ENCODE measurements at places on chromosomes 1 and 21. TPM values are rescaled to one million over a fixed set of nuclear protein-coding genes. Genes with fewer than 3 reads are reported as not detected.

GRCh38 chr1:81435175-81435574 lies 365.6 kb upstream of the ADGRL2 start:
- no peak for DNase-seq

DNA sequence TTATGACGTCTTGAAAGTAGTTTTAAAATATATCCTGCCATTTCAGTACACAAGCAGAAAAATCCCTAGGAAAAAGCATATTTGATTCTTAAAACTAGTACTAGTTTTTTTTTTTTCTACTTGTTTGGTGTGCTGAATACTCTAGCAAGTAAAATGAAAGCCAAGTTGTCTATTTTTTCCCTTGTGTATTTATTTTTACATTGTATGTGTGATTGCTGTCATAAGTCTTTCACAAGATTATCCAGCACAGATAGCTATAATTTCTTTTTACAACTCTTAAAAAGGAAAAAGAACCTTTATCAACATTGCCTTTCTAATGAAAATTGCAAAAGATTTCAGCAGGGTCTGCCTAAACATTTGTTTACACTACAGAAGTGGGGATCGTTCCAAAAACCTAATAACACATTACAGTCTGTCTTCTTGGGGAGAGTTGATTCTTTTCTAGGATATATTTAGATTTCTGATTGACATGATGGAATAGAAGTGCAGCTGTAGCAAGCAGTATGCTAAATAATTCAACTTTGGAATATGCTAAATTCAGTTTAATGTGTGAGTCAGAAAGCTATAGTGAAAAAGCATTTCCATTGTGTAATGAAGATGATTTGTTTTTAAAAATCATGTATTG lies 2.5 kb downstream of the DR1 start:
- DNase-seq: no peak

- no peak for DNase-seq
Observed at GRCh38 chr1:18957136-18957521, 653 bp upstream of the IFFO2 start.

GRCh38 chr21:14888202-14888601 lies 176.6 kb downstream of the NRIP1 start:
- DNase-seq: no peak

DNA sequence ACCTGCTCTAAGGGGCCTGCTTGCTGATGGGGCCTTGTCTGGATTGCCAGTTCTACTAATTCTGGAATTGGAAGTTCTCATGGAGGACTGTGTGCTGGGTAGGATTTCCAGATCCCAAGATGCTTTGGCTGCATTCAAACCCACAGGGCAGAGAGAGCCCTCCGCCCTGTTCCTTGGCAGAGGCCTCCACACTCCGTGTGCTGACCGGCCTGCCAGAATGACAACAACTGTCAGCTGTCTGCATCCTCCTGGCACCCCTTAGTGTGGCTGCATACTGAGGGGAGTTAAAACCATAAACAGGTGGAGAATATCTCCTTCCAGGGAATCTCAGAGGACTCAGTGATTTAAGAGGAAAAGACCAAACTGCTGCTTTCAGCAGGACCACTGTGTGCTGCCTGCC lies 60.7 kb downstream of the ADARB1 start:
- no peak for DNase-seq

The LGR6 gene
- polyA plus RNA-seq: 1.0 TPM

Data from renal cortex interstitium (tissue), 15 donors.